Effector memory CD4-positive, alpha-beta T cell (primary cell): ENCODE measurements at places on chromosomes 11 and 22.

GRCh38 chr11:128210148-128210940 is 377.0 kb downstream of the ETS1 start:
- DNase-seq = no peak

DNA sequence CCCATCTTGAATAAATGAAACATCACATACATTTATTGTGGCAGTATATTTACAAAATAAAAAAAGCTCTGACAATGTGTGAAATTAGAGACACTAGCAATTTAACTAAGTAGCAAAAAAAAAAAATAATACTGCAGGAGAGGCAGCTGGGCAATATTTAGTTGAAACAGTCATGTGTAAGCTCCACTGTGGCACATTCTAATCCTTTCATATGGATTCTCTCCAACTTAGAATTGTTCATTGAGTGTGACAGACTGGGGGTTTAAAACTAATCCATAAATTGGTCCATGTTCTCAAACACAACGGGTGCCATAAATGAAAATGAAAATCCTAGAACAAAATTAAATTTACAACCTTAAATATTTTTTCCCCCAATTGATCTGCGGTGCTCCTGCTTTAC is 302.1 kb downstream of the CADM1 start:
- DNase-seq = no peak

DNA sequence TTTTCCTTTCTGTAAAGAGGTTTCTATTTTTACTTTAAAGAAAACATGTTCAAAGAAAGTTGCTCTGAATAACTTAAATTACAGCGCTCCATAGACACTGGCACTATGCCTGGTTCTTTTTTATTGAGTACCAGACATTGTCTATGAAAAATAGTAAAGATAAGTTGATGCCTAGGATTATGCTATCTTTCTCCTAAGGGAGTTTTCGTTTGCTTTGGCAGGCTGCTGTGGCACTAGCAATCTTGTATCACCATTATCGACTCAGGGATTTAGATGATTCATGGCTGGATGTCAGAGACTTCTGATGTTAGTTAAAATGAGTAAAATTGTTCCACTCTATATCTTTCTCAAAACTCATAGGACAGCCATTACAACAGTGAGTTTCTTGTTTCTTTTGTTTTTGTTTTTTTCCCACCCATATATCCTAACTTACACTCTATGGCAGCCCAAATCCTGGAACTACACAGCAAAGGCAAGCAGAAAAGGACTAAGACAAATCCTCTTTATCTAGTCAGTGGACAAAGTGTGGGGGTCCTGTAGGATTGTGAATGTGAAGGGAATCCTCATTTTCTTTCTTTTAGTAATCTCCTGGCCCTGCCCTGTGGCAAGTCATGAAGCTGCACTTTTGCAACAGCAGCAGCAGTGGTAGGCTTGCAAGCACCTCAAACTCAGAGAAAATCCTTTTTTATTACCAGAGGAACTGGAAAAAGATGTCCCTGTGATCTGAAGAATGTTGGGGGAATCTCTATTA is 20.7 kb downstream of the SLN start:
- DNase-seq = no peak

- no peak for DNase-seq
Observed at GRCh38 chr11:111871693-111872161, 346 bp upstream of the ALG9 start.

DNA sequence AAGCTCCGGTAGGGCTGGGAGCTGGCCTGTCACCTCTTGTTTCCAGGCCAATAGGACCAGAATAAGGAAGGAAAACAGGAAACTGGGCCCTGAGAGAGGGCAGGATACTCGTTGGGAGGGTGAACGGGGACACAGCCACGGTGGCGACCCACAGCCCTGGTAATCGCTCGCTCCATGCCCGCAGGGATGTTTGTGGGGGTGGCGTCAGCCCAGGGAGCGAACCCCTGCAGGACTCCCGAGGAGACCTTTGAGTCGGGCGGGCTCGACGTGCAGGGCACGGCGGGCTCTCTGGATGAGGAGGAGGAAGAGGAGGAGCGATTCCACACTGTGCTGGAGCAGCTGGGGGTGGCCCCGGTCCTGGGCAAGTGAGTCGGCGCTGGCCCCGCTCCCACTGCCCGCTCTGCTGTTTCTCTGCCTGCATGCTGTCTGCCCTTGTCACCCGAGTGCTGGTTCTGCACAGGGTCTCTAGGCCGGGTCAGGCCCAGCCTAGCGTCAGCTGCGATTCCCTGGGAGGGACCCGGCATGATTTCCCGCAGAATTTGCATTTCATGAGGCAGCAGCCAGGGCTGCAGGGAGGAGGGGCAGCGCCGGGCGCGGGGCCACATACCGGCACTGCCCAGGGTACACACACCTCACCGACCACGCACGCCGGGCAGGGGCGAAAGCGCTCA is 1.6 kb downstream of the CRACR2B start:
- DNase-seq = no peak

DNA sequence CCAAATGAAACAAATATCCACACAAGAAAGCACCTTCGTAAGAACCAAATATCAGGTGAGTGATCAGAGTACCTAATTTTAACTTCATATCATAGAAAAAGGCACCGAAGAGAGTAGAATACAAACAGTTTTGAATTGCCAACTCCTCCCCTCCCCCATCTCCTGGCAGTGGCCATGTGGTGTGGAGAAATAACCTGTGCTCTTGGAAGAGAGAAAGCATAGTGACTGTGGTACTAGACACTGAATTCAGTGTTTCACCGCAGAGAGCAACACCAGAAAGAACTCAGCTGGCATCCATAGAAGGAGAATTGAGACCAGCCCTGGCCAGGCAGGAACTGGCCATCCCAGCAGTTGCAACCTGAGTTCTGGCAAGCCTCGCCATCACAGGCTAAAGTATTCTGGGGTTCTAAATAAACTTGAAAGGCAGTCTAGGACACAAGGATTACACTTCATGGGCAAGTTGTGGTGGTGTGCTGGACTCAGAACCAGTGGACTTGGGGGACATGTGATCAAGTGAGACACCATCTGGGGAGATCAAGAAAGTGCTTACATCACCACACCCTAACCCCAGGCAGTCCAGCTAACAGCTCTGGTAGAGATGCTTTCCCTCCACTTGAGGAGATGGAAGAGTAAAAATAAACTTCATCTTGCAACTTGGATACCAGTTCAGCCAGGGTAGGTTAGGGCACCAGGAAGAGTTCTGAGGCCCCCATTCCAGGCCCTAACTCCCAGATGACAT is 1003.2 kb downstream of the NTM start:
- no peak for DNase-seq

GRCh38 chr22:37990862-37991261 is 6.5 kb upstream of the SOX10 start:
- no peak for DNase-seq

- no peak for DNase-seq
Observed at GRCh38 chr11:62552485-62553079, 6.0 kb upstream of the AHNAK start.

DNA sequence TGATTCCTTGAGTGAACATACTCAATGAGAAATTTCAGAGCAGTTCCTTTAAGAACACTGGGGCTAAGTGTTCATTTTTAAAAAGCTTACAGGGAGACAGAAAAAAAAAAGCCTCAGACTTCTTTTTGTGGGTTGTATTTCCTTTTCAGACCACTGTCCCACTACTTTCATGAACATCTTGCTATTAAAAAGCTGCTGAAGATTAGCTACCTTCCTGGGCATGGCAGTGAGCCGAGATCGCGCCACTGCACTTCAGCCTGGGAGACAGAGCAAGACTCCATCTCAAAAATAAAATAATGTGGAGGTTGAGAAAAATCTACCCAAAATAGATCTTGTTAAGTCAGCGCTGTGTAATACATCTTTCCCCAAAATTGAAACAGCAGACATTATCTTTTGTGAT is 10.8 kb downstream of the TRAF6 start:
- no peak for DNase-seq
